Esophagus squamous epithelium (tissue), 5 donors: ENCODE measurements at places on chromosomes 3 and 15. TPM values are rescaled to one million over a fixed set of nuclear protein-coding genes. Genes with fewer than 3 reads are reported as not detected.

DAZL gene
- total RNA-seq, result not detected

GXYLT2 gene
- total RNA-seq, result 18.1 TPM

DNA sequence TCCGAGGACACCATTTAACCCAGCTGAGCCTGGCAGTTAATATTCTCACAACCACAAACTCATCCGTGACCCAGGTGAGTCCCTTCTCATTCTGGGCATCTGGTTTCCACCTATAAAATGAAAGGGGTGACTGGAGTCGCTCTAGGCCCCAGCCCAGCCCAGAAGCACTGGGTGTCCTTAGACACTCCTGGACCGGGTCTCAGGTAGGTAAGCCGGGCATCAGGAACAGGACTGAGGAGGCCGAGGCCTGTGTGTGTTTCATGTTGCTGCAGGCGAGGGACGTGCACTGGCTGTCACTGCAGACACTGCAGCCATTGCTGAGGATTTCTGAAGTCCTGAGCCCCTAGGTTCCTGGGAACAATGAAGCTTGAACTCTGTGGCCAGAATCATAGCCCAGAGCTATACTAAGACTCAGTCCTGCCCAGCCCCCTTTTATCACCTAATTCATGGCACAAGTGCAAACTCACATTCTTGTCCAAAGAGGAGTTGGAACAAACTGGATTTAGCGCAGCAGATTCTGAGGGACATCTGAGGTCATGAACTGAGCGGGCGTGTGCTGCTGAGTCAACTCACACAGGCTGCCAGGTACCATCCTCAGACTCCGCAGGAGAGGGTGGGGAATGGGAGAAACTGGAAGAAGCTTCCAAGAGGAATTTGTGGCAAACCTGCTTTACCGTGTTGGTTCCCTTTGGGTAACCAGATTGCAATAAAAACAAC lies 184.9 kb downstream of the FAM43A start:
- no peak for DNase-seq
- H3K27me3 ChIP-seq, result no peaks in the 10 kb centered on the region
- no peak overlapping the region for H3K4me3 ChIP-seq
- H3K27ac ChIP-seq, result peak overlapping the region; percentile 88
- peaks cover 40% of the 10 kb centered on the region for H3K4me1 ChIP-seq

- H3K27me3 ChIP-seq, result no peaks in the 10 kb centered on the region
- no peak overlapping the region for H3K27ac ChIP-seq
- H3K4me3 ChIP-seq, result no peak overlapping the region
- no peaks in the 10 kb centered on the region for H3K4me1 ChIP-seq
Observed at GRCh38 chr15:66773129-66773873, 71.3 kb downstream of the SMAD6 start.

- no peaks in the 10 kb centered on the region for H3K4me1 ChIP-seq
- H3K27ac ChIP-seq, result no peak overlapping the region
Observed at GRCh38 chr3:148150141-148150540, 547.6 kb upstream of the AGTR1 start.
